ENCODE measurements at places on chromosomes 7 and 10. TPM values are rescaled to one million over a fixed set of nuclear protein-coding genes. Genes with fewer than 3 reads are reported as not detected.

BHLHA15 gene
- total RNA-seq = not detected

SPDYE16 gene
- not detected for total RNA-seq

BEND7 gene
- total RNA-seq = 13.3 TPM

BRAT1 gene
- 74.9 TPM for total RNA-seq

IL6 gene
- 2.0 TPM for total RNA-seq

All from Caki2 (cell line).